ENCODE measurements at places on chromosomes 16 and 17.
A peak's percentile ranks its signal among the peaks of the same experiment; 100 is the strongest.

- DNase-seq = no peak
Observed at GRCh38 chr17:76626442-76626841, 17.1 kb downstream of the ST6GALNAC1 start.

DNA sequence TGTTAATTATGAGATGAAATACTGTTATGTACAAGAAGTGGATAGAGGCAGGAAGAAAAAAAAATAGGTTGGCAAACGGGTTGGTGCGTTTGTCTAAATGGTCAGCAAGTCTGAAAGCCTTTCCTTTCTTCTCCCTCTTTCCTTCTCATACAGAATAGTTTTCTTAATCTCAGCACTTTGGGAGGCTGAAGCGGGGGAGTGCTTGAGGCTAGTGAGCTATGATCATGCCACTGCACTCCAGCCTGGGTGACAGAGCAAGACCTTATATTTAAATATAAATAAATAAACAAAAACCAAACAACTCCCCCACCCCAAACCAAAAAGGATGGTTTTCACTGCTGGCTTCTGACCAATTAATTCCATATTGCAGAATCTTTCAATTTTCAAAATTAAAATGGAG is 74.7 kb upstream of the CORO6 start:
- no peak for DNase-seq

DNA sequence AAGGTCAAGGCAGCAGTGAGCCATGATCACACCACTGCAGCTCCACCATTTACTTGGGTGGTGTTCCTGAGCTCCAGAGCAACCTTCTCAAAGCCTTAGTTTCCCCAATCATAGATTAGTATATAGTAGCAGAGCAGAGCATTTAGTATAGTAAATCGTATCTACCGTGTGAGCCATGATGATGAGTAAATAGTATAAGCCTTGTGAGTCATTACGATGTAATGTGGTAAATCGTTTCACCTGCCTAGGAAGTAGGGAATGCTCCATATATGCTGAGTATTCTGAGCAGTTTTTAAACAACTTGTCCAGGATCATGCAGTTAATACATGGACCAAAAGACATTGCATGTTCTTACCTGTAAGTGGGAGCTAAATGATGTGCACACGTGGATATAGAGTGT is 66.4 kb downstream of the SCNN1B start:
- no peak for DNase-seq

DNA sequence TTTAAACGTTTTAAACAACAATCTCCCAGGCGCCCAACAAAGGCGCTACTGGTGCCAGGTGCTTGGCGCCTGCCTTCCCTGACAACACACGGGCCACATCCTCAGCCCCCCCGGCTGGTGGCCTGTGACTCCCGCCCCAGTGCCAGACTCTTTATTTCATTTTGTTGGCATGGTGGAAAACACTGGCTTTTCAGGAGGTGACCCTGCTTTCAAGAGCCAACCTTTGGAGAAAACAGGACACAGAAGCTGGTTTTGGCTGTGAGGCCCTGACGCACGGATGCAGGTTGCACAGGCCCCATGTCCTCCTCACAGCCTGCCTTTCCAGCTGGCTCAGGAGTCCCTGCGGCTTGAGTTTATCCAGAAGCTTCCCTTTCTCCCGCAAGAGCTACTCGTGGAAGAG is 100.0 kb downstream of the METRNL start:
- DNase-seq = no peak

DNA sequence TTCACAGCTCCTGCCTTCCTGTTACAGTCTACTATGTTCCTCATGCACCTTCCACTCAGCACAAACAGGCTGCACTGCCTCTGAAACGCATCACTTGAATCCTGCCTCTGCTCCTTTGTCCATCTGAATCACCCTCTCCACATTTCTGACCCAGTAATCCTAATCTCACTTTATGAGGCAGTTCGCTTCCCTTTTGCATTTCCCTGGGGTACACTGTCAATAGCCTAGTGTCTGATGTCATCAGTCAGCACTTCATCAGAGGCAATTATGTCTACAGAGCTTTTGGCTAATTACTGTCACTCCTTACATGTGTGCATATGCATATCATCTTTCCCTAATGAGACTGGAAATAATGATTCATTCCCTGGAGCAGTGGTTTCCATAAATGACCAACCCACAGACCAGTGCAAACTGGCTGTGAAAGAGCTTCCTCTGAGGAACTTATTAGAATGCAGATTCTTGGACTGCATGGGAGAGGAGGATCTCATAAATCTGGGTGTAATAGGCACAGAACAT is 23.6 kb downstream of the CA4 start:
- no peak for DNase-seq

DNA sequence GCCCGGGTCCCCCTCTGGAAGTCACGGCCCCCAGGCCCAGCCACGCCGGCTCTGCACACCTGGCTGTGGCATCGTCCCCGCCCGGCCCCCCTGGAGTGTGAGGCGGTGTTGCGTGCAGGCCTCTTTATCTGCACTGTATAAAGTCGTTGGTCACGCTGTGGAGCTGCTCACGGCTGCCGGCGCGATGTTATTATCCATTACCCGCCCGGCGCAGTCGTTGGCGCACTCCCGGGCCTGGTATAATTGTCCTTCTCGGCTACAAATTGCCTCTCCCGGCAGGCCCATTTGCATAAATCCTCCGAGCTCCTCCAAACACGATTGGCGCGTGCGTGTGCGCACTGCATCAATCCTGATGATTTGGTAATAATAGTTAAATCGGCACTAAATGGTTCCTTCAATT is 57.8 kb downstream of the BAHCC1 start:
- no peak for DNase-seq

DNA sequence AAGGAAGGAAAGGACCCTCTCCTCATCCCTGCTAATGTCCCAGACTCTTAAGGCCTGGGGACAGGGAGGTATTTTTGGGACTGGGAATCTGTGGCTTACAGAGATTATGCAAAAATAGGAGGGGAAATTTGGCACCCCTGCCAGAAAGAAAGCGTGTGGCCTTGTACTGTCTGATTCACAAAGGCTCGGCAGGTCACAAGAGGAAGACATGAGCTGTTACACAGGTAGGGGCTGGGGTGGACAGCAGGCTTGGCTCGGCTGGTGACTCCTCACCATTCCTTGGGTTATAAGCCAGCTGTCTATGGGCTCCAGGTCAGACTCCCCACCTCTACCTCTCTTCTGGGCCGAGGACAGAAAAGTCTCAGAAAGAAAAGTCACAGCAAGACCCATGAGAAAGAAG is 20.7 kb upstream of the SREBF1 start:
- no peak for DNase-seq

DNA sequence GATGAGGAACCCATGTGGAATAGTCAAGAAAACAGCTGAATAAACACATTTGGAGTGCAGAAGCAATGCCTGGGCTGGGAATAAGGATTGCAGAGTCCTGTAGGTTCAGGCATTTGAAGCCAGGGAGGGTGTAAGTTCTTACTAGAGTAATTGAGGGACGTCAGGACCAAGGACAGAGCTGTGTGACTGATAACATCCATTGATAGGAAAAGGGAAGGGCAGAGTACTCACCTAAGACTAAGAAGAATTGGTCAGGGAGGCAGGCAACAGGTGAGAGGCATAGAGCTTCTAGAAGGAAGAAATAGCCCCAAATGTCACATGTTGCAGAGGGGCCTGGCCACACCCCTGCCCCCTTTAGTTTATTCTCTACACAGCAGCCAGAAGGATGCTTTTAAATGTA is 79.8 kb upstream of the TMEM132E start:
- peak; percentile 3 for DNase-seq

GRCh38 chr17:32302860-32303649 is 37.4 kb downstream of the RHBDL3 start:
- no peak for DNase-seq

DNA sequence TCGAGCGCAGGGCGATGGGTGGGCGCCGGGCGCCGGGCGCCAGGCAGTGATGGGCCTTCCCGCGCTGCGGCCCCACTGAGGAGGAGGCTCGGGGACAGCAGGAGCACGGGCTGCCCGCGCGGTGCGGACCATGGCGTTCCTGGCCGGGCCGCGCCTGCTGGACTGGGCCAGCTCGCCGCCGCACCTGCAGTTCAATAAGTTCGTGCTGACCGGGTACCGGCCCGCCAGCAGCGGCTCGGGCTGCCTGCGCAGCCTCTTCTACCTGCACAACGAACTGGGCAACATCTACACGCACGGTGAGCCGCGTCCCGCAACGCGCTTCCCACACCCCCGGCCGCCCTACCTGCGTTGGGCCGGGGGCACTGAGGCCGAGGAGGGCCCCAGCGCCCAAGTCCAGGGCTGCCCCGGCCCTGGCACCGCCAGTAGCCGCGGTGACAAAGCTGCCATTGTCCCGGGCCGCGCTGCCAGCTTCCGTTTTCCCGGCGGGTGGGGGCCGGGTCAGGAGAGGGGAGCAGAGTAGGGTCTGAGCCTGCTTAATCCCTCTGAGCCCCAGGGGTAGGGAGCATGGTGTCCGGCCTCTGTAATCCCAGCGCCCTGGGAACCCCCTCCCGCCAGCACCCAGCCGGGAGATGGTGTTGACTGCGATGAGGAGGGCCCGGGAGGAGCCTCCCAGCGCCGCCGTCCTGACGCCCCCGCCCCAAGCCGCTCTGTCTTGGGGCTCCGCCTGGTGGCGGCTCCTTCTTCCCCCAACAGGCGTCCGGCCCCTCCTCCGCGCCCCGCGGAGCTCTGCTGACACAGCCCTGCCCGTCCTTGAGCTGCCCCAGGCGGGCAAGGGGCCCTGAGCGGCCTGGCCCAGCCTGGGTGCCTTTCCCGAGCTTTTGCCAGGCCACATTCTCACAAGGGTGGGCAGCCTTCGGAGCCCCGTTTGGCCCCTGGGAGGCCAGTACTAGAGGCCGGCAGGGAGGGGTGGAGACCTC is 685 bp downstream of the PAQR4 start:
- peak; percentile 90 for DNase-seq

DNA sequence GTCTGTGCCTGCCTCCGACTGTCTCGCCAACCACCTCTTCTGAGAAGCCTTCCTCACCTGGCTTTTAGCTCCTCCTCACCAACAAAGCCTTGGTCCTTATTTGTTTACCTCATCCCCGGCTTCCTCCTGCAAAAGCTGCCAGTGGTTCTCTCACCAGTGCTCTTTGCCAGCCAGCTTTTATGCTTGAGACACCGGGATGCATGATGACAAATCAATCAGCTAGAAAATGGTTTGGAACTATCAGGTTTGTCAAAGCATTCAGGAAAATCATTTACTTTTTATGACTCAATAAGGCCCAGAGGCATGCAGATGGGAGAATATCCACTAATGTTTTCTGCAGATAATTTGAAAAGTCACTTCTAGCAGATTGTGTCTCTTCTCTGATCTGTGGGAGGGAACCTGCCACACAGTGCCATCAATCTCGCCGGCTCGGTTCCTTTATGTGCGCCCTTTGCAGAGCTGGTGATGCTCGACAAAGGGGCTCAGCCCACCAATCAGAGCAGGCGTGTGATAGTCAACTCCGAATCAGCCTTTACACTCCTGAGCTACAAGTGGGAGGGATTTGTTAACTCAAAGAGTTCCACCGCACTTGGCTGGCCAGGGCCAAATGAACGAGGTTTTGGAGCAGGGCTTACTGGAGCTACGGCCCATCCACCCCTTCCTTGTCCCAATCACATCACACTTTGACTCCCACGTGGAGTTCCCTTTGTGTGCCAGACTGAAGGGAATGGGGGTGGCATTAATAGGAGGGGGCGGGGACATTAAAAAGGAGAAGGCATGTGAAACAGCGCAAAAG is 85.8 kb downstream of the MRC2 start:
- DNase-seq = no peak

DNA sequence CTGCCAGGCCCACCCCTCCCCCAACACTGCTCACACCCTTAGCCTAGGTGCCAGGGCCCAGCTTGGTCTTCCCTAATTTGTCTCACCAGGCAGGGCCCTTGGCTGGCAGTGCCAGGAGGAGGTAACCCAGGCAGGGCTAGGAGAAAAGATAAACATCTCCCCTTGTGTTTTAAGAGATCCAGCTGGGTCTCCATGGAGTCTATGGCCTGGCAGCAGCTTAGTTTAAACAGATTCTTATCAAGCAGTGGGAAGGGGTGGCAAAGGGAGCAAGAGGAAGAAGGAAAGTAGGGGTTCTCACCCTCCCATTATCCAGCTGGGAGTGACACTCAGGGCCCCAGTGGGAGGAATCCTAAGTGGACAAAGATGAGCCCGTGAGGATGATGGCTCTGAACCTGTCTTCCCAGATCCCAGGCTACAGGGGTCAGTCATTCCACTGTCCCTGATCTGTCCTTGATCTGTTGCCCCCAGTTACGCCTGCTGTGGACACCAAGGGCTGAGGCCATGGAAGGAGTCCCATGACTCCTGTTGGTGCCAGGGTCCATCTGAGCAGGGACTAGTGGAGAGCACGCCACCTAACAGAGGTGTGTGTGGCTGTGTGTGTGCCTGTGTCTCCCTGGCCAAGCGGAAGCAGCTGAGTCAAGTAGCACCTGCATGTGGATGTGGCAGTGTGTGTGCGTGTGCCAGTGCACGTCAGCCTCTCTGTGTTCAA is 47.4 kb upstream of the MEIOC start:
- DNase-seq = no peak

DNA sequence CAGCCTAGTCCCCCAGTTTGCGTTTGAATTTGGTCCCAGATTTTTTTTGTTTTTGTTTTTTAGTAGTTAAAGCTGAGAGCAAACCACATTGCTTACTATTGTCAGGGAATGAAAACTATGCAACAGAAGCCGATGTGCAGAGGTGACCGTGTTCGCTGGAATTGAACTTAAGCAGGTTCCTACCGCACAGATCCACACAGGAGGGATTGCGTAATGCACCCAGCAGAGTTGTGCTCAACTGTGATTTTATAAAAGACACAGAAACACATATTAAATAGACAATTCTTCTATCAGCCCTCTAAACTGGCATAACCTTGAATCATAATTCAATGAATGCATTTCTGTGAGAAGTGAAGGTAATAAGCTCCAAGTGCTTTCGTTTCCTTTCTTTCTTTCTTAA is 443.0 kb downstream of the WWOX start:
- DNase-seq = no peak

DNA sequence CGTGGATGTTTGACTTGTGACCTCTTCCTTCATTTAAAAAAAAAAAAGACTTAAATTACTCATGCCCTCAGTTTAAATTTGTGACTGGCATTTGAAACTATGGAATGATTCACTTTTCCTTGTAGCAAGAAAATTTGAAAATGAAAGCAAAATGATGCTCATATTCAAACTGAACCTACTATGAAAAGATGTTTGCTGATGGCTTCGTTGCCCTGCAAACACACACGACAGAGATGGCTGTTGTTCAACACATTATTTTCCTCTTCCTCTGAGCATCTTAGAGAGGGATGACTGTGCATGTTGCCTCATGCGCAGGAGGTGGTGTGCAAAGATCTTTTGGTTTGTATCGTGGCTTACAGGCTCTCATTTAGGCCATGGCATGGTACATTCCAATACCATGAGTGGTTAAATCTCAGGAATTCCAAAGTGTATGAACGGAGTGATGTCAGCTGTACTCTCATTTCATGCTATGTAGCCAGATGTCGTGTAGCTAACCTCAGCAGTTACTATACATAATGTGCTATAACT is 164.5 kb downstream of the PRKCA start:
- DNase-seq = peak; percentile 79

Measured in activated T-cell treated with anti-CD3 and anti-CD28 coated beads, Interleukin-2, amount 50 U/mL, for 72 hours (primary cell).